SK-N-MC (cell line): ENCODE measurements at places on chromosomes 4 and X.

- no peak for DNase-seq
Observed at GRCh38 chr4:121877041-121877773, 6.9 kb upstream of the BBS7 start.

GRCh38 chr4:112604589-112604988 lies 32.1 kb downstream of the ZGRF1 start:
- DNase-seq, result peak; percentile 16

- no peak for DNase-seq
Observed at GRCh38 chr4:185167234-185167633, 24.2 kb downstream of the SLC25A4 start.

DNA sequence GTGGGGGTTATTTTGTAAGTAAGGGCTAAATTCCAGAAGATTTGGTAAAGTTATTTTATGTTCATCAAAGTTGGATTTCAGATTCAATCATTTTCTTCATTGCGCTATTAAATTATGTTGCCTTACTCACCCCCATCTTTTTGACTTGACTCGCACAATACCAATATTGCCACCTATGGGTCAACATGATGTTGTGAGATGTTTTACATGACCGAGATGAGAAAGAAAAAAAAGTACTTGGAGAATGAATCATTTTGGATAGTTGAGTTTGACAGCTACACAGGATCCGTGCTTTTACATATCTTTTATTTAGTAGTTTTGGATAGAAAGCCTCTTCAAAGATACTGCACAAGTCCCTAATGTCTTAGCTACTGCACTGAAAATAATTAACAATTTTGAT lies 224.2 kb upstream of the EMCN start:
- no peak for DNase-seq

- DNase-seq, result peak; percentile 22
Observed at GRCh38 chr4:137156054-137156453, 376.2 kb downstream of the PCDH18 start.

DNA sequence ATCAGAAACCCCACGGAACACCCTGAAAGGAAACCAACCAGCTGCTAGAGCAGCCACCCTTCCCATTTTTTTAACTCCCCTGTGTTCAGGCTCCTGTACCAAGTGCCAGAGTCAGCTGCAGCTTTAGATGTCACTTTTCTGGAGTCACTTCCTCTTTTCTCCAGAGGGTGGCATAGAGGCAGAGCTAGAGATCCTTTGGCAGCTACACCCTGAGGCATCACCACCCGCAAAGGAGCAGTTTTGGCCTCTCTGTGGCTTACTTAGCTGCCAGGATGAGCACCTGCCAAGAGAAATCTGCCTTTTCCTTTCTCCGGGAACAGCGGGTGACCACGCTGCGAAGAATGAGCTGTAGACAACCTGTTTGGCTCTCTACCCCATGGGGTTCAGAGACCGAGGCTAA lies 58.0 kb upstream of the CHRDL1 start:
- no peak for DNase-seq

DNA sequence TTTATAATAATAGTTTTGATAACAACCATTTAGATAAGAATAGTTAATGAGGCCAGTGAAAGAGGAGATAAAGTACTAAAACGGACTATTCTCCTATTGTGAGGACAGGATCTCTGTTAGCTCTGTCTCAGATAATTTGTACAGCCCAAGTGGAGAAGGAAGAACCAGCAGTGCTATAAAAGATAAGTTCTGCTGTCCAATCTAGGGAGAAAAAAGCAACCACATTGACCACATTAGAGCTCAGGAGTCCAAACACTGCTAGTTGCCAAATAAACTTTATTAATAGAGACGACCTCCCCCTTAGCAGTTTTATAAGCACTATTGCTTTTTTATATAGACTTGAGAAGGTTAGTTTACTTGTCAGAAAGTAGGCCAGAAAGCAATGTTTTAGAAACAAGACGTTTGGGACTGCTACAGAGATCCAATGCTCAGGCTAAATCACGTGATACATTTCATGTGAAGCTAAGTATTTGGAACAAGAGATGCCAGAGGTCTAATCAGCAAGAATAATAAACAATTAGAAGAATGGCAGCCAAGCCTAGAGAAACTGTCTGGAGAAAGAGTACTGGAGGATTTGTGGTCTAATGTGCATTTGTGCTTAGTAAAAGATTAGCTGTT lies 15.9 kb downstream of the IL15 start:
- no peak for DNase-seq

DNA sequence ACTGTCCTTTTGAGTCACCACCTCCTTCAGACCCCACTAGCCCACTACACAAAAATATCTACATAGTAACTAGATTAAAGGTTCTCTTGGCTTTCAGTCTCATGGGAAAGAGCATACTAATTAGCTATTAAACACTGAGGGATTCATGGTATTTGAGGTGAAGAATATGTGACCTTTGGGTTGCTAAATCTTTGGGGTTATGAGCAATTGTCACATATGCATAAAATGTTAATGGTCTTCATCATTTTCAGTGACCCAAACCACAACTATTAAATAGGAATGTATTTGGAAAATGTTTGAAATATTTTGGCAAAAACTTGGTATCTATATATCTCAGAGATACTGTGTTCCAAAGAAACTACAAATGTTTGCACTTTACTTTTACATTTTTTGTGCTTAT lies 365.1 kb downstream of the MAGEB5 start:
- DNase-seq, result no peak

DNA sequence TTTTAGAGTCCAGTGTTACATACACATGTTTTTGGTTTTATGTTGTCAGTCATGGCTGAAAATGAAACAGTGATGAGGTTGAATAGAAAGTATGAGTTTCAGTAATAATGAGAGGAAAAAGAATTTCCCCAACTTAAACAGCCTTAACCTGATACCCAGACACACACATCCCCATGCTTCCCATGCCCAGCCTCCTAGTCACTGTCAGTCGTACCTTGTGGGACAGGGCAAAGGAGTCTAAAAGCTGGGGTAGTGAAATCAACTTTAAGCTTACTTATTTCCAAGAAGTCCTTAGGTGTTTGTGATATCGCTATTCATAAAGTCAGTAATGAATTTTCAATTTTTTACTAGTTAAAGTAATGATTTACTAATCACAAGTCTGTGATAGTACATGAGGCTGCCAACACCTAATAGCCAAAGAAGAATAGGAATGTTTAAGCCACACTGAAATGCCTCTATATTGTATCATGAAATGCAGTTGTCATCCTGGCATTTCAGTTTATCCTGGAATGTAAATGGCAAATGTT lies 24.3 kb upstream of the GPR34 start:
- DNase-seq, result no peak

DNA sequence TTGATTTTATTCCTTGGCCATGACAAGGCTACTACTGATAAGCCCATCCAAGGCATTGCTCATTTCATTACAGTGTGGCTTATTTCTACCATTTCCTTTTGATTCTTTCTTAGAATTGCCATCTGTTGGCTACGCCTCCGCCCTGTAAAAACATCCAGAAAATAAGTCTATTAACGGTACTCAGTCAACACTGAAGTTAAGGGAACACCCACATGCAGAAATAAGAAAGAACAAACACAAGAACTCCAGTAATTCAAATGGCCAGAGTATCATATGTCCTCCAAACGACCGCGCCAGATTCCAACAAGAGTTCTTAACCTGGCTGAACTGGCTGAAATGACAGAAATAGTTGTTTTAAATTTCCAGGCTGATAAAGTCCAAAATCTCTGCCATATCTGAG lies 90.3 kb downstream of the CXXC4 start:
- DNase-seq, result no peak

GRCh38 chrX:27964432-27964831 lies 16.8 kb downstream of the DCAF8L1 start:
- no peak for DNase-seq

GRCh38 chr4:76457885-76458284 lies 22.9 kb downstream of the SHROOM3 start:
- no peak for DNase-seq

DNA sequence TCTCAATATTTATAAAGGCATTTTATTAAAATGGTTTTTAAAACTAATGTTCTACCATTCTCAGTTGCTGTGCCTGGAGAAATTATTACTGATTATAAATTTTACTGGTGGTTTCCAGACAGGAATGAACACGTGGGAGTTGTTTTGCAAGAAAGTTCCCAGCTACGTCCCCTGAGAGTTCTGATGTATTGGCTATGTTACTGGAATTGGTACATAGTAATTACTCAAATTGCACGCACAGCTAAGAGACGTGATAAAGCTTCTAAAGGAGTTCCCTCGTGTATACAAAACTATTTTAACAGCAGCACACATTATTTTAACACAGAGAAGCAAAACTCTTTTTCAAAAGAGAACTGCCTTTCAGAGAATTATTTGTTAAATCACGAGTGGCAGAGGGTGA lies 292.2 kb downstream of the NLGN4X start:
- peak; percentile 88 for DNase-seq

DNA sequence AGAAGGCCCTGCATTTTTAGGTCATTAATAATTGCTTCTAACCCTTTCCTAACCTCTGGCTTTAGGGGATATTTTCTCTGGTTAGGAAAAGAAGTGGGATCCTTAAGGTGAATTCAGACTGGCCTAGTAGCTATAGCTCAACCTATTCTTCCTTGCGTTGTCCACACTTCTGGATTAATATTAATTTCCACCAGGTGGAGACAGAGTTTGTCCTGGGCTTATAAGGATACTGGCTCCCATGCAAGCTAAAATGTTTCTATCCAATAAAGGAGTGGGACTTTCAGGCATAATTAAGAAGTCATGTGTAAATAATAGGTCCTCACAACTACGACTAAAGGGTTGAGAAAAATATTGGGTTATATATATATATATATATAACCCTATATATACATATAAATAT lies 860.0 kb upstream of the POU3F4 start:
- DNase-seq, result no peak
